ENCODE measurements at places on chromosomes 2 and 18. TPM values are rescaled to one million over a fixed set of nuclear protein-coding genes. Genes with fewer than 3 reads are reported as not detected.

GPR75 gene
- 3.9 TPM for total RNA-seq

FBXO15 gene
- total RNA-seq = 4.3 TPM

DNA sequence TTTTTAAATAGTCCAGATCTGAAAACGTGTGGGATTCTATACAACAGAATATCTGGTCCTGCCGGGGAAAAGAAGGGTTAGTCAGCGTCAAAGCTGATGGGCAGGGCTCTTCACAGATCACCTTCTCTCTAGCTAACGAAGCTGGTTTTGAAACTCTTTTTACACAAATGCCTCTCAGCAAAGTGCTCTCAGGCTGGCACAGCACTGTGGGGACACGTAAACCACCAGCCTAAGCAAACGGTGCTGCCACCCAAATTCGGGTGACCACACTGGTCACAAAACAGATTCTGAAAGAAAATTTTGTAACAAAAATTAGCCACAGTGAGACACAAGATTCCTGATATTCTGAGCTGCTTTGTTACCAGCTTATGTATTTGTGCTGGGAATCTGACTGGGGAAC lies 53.1 kb upstream of the ARL5A start:
- no peaks in the 10 kb centered on the region for H3K36me3 ChIP-seq
- no peak for DNase-seq
- no peaks in the 10 kb centered on the region for H3K4me1 ChIP-seq
- no peak overlapping the region for H3K4me3 ChIP-seq
- H3K27ac ChIP-seq = no peak overlapping the region

- H3K27ac ChIP-seq = no peak overlapping the region
- peaks cover 21% of the 10 kb centered on the region for H3K4me1 ChIP-seq
- no peak for DNase-seq
- H3K27me3 ChIP-seq = peaks cover 7% of the 10 kb centered on the region
These were observed 91.9 kb upstream of the CXCR4 start for GRCh38 chr2:136209561-136210454.

DNA sequence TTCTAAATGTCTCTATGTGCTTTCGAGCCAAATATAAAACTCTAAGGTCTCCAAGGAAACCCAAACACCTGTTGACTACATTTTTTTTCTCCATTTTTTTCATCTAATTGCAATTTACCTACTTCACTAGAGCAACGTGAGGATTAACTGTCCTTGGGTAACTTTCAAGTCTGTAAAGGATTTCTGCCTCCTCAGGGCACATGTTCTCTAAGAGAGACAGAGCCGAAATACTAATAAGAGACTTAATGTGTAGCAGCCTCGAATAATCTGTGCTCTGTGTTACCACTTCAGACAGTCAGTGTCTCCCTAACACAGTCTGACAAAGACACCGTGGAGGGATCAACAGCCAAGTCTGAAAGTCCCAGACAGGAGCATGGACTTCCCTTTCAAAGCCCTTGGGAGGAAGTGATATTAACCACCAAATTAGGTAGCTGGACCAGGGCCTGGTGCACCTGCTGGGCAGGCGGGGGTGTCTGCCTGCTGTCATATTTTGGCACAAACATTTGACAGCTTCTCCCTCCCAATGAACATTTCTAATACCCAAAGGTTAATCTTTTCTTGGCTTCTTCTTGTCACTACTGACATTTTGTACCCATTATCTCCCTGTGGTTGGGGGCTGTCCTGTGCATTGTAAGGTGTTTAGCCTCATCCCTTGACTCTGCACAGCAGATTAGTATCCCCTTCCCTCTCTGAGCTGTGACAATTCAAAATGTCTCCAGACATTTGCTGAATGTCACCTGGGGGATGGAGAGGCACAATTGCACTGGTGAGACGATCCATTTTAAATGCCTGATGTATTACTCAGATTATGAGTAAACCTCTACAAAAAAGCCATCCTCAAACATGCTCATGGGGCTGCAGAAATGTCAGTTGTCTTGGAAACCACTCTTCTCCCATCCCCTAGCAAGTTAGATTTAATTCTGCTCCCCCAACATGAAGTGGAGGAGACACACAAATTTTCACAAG lies 45.7 kb upstream of the LYPD1 start:
- no peaks in the 10 kb centered on the region for H3K36me3 ChIP-seq
- H3K27me3 ChIP-seq = peaks cover 9% of the 10 kb centered on the region
- H3K27ac ChIP-seq = no peak overlapping the region
- H3K4me1 ChIP-seq = no peaks in the 10 kb centered on the region
- DNase-seq = no peak

- H3K27me3 ChIP-seq = no peaks in the 10 kb centered on the region
- no peaks in the 10 kb centered on the region for H3K4me1 ChIP-seq
- no peaks in the 10 kb centered on the region for H3K36me3 ChIP-seq
- H3K27ac ChIP-seq = no peak overlapping the region
- no peak for DNase-seq
These were observed 1661.9 kb upstream of the PIK3C3 start for GRCh38 chr18:40292985-40293710.

- H3K27ac ChIP-seq = no peak overlapping the region
- H3K27me3 ChIP-seq = no peaks in the 10 kb centered on the region
- H3K36me3 ChIP-seq = peaks cover 5% of the 10 kb centered on the region
- H3K4me3 ChIP-seq = no peak overlapping the region
- H3K4me1 ChIP-seq = peaks cover 10% of the 10 kb centered on the region
- DNase-seq = no peak
These were observed 28.4 kb upstream of the GTF2A1L start for GRCh38 chr2:48589170-48589767.

GRCh38 chr18:910247-910646 lies 5.6 kb downstream of the ADCYAP1 start:
- no peak overlapping the region for H3K27ac ChIP-seq
- H3K4me1 ChIP-seq = peaks cover 5% of the 10 kb centered on the region
- H3K27me3 ChIP-seq = peaks cover 83% of the 10 kb centered on the region
- no peaks in the 10 kb centered on the region for H3K36me3 ChIP-seq
- DNase-seq = no peak

- H3K4me3 ChIP-seq = no peak overlapping the region
- no peak overlapping the region for H3K27ac ChIP-seq
- no peak for DNase-seq
- H3K36me3 ChIP-seq = peaks cover 4% of the 10 kb centered on the region
- no peaks in the 10 kb centered on the region for H3K27me3 ChIP-seq
These were observed 35.4 kb downstream of the STAT4 start for GRCh38 chr2:191115391-191115790.

- DNase-seq = no peak
- no peak overlapping the region for H3K27ac ChIP-seq
- no peaks in the 10 kb centered on the region for H3K27me3 ChIP-seq
- H3K36me3 ChIP-seq = no peaks in the 10 kb centered on the region
- no peaks in the 10 kb centered on the region for H3K4me1 ChIP-seq
These were observed 12.6 kb upstream of the SRSF7 start for GRCh38 chr2:38763728-38764127.

Measured in progenitor cell of endocrine pancreas (in vitro differentiated cells).